ENCODE measurements at places on chromosomes 7 and 10.

- no peak for DNase-seq
Observed at GRCh38 chr10:32693441-32693979, 247.6 kb downstream of the CCDC7 start.

- DNase-seq, result no peak
Observed at GRCh38 chr10:110175406-110175805, 32.0 kb upstream of the MXI1 start.

DNA sequence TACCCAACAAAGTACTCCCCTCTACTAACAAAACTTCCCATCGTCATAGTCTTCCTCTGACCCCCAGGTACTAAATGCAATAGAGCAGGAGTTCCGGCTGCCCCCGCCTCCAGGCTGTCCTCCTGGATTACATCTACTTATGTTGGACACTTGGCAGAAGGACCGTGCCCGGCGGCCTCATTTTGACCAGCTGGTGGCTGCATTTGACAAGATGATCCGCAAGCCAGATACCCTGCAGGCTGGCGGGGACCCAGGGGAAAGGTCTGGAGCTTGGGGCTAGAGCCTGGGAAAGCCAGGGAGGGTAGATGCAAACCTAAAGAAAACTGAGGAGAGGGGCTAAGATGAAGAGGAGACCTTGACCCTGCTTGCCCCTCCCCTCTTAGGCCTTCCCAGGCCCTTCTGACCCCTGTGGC, 15.3 kb downstream of the EPHB6 start:
- DNase-seq, result no peak

DNA sequence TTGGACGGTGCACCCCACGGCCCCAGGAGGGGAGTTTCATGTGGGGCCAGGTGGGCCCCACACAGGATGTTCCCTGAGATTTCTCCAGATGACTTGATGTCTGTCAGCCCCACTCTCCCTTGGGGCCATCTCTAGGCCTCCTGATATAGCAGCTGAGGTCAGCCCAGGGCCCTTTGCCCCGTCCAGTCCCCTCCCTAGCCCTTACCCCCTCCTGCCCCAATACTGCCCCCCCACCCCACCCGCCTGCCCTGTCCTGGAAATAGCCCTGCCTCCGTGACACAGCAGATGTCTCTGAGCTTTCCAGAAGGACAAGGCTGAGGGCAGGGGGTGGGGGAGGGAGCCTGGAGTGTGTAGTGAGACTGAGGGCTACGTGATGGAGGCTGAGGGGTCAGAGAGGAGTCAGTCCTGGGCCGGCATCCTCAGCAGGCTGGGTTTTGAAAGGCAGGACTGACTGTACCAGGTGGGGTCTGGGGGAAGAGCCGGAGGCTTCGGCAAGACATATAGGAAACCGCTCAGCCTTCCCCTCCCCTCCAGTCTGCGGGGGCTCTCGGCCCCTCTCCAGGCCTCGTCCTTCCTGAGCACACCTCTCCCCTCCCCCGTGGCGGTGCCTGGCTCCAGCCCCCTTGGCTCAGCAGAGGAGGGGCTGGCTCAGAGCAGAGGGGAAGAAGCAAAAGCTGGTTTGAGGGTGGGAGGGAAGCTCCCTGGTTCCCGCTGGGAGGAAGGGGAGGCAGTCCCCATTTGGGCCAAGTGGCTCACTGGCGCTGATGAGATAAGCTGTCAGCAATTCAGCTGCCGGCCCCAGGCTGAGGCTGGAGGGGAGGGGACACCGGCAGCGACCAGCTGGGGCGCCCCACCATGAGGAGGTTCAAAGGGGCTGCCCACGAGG, 2.0 kb downstream of the FLNC start:
- no peak for DNase-seq

DNA sequence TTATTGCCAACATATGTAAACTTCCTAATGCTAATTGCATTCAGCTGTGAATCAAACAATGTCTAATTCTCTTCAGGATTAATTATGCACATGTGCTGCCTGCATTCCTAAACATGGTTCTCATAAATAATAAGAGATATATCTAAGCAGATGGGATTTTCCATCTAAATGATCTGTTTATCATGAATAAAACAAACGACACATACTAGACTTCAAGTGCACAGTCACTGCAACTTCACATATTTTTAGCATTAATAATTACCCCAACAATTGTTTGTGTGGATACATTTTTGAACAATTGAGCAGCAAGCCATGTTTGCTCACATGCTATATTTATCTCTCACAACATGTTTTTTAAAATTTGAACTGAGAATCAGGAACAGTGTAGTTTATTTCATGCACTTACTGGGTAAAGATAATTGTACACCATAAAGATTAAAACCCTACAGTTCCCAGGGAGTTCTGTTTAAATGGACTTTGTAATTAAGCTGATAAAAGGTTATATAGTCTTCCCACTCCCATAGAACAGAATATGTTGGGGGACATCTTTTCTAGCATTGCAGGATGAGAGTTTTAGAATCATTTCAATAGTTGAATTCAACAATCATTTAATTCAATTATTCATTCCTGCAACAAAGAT, 378.5 kb downstream of the MDFIC start:
- no peak for DNase-seq

- DNase-seq, result no peak
Observed at GRCh38 chr7:133071506-133071905, 10.4 kb downstream of the CHCHD3 start.

- DNase-seq, result peak; percentile 70
Observed at GRCh38 chr7:151123822-151124464, 37.7 kb downstream of the AGAP3 start.

DNA sequence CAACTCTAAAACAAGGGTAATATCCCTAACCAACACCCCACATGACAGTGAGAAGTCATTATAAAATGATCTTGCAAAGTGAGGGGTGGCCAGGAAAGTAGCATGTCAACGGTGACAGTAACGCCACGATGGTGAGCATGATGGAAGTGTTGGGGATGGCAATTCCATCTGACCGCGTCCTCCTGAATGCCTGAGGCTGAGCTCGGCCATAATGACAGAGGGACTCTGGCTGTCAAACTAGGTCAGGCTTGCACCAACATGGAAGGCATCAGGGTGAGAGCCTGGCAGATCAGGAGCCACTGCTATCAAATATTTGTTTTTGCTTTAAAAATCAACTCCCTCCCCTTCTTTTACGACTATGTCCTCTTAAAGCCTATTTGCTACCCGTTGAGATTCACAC, 55.7 kb upstream of the EFCAB10 start:
- no peak for DNase-seq

DNA sequence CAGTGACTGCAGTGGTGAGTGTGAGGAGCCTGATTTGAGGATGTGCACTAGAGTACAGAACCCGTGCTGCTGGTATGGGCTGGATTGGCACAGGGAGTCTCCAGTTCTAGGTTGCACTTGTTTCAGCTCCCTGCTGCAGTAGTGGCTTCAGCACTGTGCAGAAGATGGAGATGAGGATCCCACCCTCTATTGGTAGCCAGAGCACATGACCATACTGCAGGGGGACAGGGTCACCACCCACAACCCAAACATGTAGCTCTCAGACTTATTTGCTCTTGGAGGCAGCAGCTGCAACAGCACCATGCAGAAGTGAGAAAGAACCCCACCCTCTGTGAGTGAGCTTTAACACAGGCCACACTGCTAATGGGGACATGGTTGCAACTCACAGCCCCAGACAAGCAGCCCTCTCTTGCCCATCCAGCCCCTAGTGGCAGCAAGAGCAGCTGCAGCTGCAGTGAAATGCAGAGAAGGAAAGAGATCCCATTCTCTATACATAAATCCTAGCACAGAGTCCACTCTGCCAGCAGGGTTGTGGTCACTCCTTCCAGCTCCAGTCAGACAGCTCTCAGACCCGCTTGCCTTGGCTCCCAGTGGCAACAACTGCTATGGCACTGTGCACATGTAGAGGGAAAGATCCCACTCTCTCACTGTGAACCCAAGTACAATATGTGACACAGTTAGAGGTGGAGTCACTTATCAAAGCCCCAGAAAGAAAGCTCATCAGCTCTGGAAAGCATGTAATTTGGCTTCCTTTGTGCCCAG, 51.4 kb upstream of the SCIN start:
- DNase-seq, result no peak

GRCh38 chr7:68425377-68425776, 1172.9 kb upstream of the AUTS2 start:
- DNase-seq, result no peak

DNA sequence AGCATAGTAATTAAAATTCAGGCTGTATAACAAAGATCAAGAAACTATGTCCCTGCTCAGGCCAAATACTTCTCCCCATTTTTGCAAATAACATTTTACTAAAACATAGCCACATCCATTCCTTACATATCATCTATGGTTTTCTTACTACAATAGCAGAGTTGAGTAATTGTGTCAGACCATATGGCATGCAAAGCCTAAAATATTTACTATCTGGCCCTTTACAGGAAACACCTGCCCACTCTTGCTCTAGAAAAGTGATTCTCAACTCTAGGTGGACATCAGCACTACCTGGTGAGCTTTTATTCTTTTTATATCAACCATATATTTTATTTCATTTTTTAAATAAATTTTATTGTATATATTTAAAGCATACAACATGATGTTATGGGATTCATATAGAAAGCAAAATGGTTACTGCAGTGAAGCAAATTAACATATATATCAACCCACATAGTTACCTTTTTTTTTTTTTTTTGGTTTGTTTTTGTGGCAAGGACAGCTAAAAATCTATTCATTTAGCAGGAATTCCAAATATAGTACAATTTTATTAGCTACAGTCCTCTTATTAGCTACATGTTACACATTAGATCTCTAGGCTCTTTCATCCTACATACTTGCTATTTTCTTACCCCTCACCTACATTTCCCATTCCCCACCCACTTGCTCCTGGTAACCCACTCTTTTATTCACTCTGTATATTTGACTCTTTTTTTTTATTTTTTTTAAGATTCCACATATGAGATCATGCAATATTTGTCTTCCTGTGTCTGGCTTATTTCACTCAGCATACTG, 19.6 kb downstream of the ABI1 start:
- no peak for DNase-seq

- no peak for DNase-seq
Observed at GRCh38 chr7:101303102-101303701, 18.4 kb downstream of the IFT22 start.

- DNase-seq, result peak; percentile 30
Observed at GRCh38 chr10:89032141-89032891, 41.7 kb downstream of the FAS start.

- no peak for DNase-seq
Observed at GRCh38 chr10:816958-817357, 114.5 kb downstream of the LARP4B start.
